ENCODE measurements at places on chromosomes 16 and 17.

GRCh38 chr17:77499699-77500435 lies 359.1 kb downstream of the SEC14L1 start:
- no peak for DNase-seq

- DNase-seq = no peak
Observed at GRCh38 chr16:56093055-56093454, 98.2 kb upstream of the GNAO1 start.

GRCh38 chr16:81514041-81514559 lies 69.5 kb downstream of the CMIP start:
- DNase-seq = no peak

GRCh38 chr16:88681084-88681680 lies 5.1 kb downstream of the SNAI3 start:
- peak; percentile 92 for DNase-seq

- no peak for DNase-seq
Observed at GRCh38 chr16:74999219-74999608, 390 bp downstream of the ZNRF1 start.

GRCh38 chr17:46163316-46163715 lies 29.9 kb downstream of the KANSL1 start:
- no peak for DNase-seq

GRCh38 chr16:2086106-2086742 lies 38.4 kb downstream of the TSC2 start:
- no peak for DNase-seq

GRCh38 chr17:1010586-1010985 lies 13.7 kb downstream of the TIMM22 start:
- DNase-seq = no peak

DNA sequence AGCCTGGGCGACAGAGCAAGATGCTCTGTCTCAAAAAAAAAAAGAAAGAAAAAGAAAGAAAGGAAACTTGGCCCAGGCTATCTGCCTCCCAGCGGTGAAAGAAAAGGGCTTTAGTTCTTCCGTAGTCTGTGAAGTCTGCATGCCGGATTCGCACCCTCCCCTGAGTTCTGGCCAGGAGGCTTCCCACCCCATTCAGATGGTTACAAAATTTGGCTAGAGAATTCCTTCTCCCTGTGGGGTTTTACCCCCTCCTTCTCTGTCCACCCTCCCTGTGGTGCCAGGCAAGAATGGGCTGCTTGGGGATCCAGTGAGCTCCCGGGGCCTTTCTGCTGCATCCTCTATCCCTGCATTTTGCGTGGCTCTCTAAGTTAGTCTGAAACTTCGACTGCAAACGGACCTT lies 37.8 kb downstream of the PAFAH1B1 start:
- DNase-seq = no peak

GRCh38 chr17:10474536-10474935 lies 5.2 kb upstream of the MYH4 start:
- DNase-seq = no peak

GRCh38 chr16:31344712-31345111 lies 10.3 kb upstream of the ITGAX start:
- DNase-seq = peak; percentile 36

GRCh38 chr16:88821168-88821850 lies 9.6 kb upstream of the APRT start:
- no peak for DNase-seq

- no peak for DNase-seq
Observed at GRCh38 chr16:86755571-86756006, 177.2 kb downstream of the FOXL1 start.

DNA sequence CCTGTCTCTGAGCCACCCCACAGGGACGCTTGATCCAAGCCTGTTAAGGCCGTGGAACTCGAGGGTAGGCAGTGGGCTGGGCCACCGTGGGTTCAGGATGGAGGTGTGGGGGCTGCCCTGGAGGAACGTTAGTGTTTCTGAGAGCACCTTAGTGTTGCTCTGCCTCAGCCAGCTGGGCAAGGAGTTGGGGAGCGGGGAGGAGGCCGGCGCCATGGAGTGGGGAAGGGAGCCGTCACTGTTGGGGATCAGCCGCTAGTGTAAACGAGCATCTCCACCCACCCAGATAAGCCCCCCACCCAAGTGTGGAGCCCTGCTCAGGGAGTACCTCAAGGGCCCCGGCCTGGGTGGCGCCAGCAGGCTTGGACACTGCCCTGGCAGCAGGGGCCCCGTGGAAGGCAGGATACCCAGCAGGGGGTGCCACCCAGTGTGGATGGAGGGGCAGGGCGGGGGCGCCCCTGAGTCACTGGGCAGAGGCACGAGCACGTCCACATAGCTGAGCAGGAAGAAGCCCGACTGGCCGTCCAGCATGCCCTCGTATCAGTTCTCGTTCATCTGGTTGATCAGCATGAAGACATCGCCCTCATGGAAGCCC lies 98.6 kb downstream of the KPNA2 start:
- no peak for DNase-seq

GRCh38 chr16:12002447-12003006 lies 26.0 kb downstream of the SNX29 start:
- DNase-seq = no peak

- no peak for DNase-seq
Observed at GRCh38 chr17:14007951-14008350, 61.4 kb upstream of the COX10 start.

DNA sequence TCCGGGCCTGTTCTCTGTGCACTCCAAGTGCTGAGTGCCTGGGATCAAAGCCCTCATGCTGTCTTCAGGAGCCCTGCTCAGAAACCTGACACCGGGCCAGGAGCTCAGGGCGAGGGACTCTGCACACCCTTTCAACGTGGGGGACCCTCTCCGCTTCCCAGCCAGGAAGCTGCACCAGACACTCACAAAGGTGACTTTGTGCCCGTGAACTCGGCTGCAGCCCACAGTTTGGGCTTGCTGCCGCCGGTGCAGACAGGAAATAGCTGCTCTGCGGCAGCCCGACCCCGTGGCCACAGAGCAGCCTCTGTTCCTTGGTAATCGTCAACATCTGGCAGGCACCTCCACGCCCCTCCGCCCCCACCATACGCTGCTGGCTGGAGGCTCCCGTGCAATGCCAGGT lies 93.4 kb upstream of the METRNL start:
- DNase-seq = peak; percentile 35

DNA sequence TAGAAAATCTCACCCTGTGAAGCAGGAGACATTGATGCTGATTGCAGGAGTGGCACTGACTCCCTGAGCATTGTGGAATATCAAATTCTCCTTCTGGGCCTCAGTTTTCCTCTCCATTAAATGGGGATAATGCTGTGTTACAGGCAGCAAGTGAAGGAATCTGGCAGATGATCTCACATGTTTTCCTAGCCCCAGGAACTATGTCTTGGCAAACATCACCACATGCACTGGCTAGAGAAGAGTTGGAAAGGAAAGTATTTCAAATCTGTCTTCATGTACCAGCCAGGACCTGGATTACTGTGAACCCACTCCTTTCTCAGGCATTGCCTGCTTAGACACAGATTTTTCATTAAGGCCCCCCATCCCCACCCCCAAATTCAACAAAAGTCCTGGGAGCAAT lies 13.6 kb upstream of the CCL8 start:
- no peak for DNase-seq

DNA sequence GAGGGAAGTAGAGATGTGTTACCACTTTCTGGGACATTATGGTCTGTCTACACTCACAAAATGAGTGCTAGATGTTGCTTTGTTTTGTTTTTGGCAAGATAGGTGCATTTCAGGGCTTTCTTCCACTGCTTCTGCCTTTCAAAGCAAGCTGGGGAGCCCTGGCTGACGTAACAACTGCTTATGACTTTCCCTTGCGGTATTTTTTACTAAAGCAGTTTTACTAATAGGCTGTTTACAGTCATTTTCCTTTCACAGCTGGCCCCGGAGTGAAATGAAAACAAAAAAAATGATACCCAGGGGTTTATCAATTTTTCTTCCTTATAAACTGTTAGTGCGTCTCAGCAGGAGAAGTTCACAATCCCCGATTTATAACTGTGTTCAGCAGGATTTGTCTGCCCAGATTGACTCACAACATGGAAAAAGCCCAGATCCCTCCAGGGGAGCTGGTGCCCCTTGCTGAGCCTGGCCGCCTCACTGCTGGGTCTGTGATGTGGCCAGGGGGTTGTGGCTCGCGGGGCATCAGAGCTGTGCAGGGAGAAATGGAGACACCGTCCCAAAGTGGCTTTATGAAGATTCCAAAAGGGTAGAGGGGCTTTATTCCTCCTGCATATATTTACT lies 184.4 kb upstream of the HS3ST3A1 start:
- DNase-seq = no peak

GRCh38 chr16:56946767-56947603 lies 14.8 kb upstream of the CETP start:
- DNase-seq = no peak

DNA sequence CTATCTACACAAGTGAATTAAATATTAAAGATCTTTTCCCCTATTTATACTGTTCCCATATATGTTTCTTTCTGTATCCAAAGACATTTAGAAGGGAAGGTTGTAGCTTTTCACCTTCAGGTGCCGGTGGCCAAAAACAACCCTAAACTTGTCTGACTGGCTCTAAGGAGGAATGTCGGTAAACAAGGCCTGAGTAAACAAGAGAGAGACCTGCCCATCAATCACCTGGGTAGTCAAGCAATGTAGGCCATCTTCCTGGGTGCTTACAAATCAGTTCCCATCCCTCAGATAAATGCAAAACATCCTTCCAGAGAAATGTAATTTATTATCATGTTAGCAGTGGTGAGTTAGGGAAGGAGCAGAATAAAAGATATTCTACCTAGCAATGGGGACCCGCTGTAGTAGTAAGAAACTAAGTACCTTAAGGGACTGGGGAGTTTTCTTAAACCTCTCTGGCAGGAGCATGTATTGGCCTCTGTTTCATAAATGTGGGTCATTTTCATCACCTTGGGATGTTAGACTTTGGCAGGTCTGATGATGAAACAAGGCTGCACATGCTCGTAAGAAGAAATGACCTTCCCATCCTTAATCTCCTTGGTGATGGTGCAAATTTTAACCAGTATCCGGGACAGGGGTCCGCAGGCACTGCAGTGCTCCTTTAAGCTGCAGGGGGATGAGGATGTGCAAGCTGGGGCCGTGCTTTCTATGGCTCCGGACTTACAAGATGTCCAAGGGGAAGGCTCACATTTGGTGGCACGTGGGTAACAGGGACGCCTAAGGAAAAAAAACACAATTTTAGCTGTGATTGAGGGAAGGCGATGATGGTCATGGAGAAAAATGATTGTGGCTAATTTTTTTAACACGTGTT lies 8.4 kb downstream of the KRT39 start:
- no peak for DNase-seq

DNA sequence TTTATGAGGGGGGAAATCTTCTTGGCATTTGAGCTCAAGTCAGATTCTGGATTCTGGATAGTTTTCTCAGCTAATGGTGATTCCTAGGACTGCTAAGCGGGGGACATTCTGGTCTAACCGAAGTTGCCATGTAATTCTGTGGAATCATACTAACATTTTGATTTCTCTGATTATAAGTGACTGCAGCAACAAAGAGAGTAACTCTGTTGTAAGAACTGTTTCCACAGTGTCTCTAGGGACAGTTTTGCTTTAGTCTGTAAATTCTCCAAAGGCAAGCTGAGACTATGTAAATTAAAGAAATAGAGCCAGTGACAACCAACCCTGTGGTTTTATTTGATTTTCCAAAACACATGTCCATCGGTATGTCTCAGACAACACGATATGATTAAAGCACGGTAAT lies 286.2 kb downstream of the IRX3 start:
- DNase-seq = no peak

DNA sequence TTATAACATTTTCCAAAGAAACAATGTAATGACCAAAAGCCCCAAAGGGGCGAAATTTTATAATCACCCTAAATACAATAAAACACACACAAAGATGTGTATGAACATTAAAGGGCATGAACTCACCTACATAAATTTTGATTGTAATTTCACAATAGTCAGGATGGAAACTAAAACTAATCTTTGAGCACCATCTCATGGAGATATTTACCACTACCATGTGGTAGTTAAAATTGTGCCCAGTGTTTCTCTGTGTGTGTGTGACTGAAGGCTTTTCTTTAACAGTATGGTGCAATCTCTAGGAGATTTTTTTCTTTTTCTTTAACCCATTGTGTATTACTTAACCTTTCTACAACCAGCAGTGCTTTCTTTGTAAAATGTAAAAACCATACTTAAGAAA lies 19.7 kb upstream of the MEIOC start:
- peak; percentile 38 for DNase-seq

DNA sequence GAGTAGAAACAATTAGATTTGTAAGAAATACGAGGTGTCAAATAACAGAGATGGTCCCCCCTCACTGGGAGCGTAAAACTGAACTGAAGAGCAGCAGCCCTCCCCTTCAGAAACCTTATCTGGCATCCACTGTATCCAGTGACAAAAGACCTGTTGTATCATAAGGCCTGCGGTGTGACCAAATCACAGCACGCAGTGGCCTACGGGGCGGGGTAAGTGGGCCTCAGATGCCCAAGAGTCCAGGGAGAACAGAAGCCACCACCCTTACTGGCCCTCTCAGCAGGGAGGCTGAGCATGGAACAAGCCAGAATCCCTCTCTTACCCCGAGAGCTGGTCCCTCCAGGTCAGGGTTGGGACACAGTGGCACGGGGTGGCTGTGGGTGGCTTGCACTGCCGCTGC lies 5.5 kb downstream of the JMJD6 start:
- no peak for DNase-seq

- DNase-seq = no peak
Observed at GRCh38 chr16:70589998-70590471, 56.3 kb upstream of the IL34 start.

DNA sequence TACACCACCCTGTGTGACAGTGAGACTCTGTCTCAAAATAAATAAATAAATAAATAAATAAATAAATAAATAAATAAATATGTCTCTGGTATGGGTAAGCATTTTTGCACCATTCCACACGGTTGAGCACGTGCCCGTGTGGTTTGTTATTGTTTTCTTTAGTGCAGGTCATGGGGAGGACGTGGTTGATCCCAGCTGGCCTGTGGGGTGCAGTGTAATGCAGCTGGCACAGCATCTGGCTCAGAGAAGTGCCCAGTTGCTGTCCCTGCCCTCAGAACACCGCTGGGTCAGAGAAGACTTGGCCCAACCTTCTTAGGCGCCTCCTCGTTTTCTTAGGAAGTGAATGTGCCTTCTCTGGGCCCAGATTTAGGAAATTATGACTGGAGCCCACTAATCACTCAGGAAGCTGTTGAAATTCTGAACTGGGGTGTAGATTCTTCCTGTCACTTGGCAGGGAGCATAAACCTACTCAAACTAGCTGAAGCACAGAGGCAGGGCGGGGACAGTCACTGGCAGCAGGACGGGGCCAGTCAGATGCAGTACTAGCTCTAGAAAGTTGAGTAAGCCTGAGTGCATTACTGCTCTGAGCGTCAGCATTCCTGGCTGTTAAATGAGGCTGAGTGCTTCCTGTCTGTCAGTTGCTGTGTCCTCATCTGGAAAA lies 85.9 kb downstream of the SNX29 start:
- DNase-seq = peak; percentile 25

- peak; percentile 60 for DNase-seq
Observed at GRCh38 chr16:1159973-1160772, 7.3 kb downstream of the CACNA1H start.

All from RPMI8226 (cell line).